ENCODE measurements at places on chromosomes 4 and X. TPM values are rescaled to one million over a fixed set of nuclear protein-coding genes. Genes with fewer than 3 reads are reported as not detected.

- no peak overlapping the region for H3K4me3 ChIP-seq
- H3K27ac ChIP-seq, result peak overlapping the region; percentile 15
- DNase-seq, result no peak
- peaks cover 26% of the 10 kb centered on the region for H3K4me1 ChIP-seq
- H3K27me3 ChIP-seq, result peaks cover 4% of the 10 kb centered on the region
These were observed 4.6 kb downstream of the MPP1 start for GRCh38 chrX:154800478-154801210.

DNA sequence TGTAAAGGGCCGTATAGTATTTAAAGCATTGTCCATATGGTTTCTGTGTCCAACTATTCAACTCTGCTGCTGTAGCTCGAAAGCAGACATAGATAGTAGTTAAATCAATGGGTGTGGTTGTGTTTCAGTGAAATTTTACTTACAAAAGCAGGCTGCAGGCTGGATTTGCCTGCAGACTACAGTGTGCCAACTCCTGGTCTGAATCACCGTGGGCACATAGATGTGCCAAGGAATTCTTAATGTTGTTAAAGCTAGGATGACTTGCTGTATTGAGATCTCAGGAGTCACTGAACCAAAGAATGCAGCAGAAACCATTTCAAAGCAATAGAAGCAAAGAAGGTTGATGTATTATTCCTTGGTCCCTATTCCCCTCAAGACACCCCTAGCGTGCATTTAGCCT is 379.0 kb downstream of the STIM2 start:
- no peaks in the 10 kb centered on the region for H3K27me3 ChIP-seq
- H3K36me3 ChIP-seq, result no peaks in the 10 kb centered on the region
- DNase-seq, result no peak
- H3K27ac ChIP-seq, result no peak overlapping the region

DNA sequence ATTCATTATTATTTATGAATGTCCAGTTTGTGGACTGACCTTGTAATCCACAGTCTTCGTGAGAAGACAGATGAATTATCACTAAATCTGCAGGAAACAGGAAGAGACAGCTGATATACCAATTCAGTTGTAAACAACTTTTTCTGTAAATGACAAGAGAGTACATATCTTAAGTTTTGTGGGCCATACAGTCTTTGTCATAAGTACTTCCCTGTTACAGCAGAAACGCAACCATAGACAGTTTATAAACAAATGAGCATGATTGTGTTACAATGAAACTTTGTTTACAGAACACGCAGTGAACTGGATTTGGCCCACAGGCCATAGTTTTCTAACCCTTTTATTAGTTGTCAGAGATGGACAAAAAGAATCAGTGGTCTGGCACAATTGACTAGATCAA is 443.4 kb downstream of the PDGFC start:
- DNase-seq, result no peak
- no peaks in the 10 kb centered on the region for H3K4me1 ChIP-seq
- no peaks in the 10 kb centered on the region for H3K27me3 ChIP-seq
- H3K36me3 ChIP-seq, result no peaks in the 10 kb centered on the region
- H3K4me3 ChIP-seq, result no peak overlapping the region

DNA sequence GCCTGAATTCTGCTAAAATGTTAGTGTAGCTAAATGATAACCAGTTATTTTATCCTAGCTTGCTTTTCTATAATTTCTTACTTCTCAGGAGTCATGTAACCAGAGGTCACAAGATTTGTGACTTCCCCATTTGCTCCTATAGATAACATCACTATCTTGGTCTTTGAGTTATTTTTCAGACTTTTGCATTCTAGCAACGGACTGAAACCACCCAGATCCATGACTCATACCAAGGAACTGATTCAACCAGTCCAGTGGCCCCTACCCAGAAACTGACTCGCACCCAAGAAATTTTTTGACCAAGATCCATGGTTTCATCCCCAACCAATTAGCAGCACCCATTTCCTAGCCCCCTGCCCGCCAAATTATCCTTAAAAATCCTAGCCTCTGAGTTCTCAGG is 50.0 kb downstream of the IQCM start:
- no peak for DNase-seq
- no peaks in the 10 kb centered on the region for H3K4me1 ChIP-seq
- H3K36me3 ChIP-seq, result no peaks in the 10 kb centered on the region
- no peak overlapping the region for H3K27ac ChIP-seq
- H3K4me3 ChIP-seq, result no peak overlapping the region
- no peaks in the 10 kb centered on the region for H3K27me3 ChIP-seq

The MID1 gene
- total RNA-seq, result 61.8 TPM

All from endothelial cell (in vitro differentiated cells).